CD8-positive, alpha-beta T cell (primary cell): ENCODE measurements at places on chromosomes 6 and 20. TPM values are rescaled to one million over a fixed set of nuclear protein-coding genes. Genes with fewer than 3 reads are reported as not detected.

GRCh38 chr6:136517002-136517401 lies 33.2 kb downstream of the MAP7 start:
- no peak for DNase-seq

GRCh38 chr6:107730106-107730505 lies 94.0 kb downstream of the SCML4 start:
- DNase-seq = no peak

- no peak for DNase-seq
These were observed 48.5 kb downstream of the KIF13A start for GRCh38 chr6:17938901-17939300.

GRCh38 chr6:39061588-39061987 lies 13.0 kb downstream of the GLP1R start:
- no peak for DNase-seq

GRCh38 chr20:59074456-59074855 lies 31.9 kb upstream of the PRELID3B start:
- DNase-seq = no peak

DNA sequence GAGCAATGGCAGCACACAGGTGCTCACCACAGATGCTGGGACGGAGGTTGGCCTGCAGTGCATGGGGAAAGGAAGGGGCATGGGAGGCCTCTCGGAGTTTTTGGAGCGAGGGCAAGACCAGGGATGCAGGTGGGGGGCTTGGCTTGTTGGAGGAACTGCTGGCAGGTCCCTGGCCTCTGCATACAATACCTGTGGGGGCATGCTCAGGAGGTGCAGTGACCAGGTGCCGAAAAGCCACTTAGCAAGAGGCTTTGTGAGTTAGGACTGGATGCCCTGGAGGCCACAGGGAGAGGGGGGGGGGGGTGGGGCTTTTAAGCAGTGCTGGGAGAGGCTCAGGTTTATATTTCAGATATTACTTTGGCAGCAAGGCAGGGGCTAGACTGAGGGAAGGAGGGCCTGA lies 142.7 kb downstream of the F13A1 start:
- DNase-seq = no peak

DNA sequence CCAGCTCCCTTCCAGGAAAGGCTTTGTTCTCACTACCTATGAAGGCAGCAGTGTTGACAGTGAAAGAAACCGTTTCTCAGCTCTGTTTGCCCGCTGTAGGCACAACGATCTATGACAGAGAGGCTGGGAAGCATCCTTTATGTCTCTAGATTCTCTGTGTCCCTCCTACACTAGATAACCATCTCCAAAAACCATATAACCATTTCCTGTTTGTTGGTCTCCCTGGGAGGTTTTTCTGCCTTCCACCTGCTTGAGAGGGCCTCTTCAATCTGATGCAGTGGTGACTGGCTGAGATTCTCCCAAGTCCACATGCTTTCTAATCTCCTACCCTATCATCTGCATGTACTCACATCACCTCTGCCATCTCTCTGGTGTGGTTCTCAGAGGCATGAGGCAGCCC lies 32.0 kb upstream of the TMEM217 start:
- DNase-seq = no peak

DNA sequence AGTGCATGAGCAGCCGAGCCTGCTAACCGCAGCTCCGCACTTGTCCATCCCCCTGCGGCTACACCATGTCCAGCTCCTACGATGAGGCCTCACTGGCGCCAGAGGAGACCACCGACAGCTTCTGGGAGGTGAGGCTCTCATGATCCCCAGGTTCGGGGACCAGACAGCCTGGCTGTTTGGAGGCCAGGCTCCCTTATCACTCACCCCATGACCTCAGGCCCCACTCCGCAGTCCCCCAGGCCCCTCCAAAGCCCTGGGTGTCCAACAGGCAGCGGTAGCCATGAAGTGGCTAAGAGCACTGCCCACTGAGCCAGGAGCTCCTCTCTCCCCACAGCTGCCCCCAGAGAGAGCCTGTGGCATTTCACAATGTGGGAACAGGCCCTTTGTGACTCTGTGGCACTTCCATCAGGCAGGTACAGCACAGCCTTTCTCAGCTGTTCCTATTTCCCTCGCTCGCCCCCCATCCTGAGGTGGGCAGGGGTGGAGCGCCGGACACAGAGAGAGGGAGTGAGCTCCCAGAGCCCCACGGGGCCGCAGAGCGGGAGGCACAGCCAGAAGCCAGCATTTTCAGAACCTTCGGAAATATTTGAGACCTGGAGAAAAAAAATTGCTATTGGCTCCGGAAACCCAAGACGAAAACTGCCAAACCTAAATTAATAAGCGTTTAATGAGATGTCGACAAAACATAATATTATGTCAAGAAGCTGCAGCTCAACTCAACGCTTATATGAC lies 29.7 kb downstream of the SPDEF start:
- DNase-seq = no peak

- DNase-seq = no peak
These were observed 587.5 kb downstream of the MAFB start for GRCh38 chr20:40101560-40101959.

- DNase-seq = no peak
These were observed 165.2 kb downstream of the WDR27 start for GRCh38 chr6:169536446-169537170.

DNA sequence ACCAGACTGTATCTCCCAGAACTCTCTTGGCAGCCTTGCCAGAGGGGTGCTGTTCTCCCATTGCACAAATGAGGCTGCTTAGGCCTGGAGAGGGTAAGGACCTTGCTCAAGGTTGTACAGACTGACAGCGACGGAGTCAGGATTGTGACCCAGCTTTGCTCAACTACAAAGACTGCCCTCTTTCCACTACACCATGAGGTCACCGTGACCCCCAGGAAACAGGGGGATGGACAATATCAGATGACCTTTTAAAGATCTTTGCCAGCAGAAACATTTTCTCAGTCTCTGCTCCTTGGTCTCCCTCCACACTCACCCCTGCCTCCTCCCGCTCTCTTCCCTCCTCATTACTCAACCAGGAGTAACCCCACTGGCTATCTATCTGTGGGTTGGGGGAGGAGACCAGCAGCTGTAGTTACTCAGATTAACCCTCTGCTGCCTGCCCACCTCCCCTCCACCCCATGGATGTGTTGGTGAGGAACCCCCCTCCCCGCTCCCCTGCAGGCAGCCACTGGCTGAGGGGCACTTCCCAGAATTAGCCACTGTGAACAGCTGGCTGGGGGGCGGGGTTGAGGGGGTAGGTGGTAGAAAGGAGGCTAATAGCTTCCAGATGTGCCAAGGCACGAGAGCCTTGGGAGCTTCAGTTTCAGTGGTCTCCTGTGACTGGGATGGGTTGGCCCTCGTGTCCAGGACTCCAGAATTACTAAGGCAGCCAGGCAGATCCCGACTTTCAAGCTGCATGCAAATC lies 26.9 kb upstream of the MRPS18A start:
- no peak for DNase-seq

DNA sequence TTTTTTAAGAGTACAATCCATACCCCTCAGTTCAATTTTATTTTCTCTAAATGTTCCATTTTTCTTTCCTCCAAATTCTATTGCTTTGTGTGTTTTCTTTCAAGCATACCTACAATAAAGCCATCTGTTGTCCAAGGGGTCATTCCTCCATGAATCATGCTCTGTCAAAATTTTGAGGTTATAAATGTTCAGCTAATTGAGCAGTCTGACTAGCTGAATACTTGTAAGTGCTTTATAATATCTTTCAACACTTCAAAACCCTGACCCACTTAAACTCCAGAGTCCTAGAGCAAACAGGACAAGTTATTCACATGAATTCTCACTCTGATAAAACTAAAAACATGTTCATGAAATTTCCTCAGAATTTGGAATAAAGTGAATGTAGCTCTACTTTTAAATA lies 33.4 kb upstream of the EYA4 start:
- no peak for DNase-seq

DNA sequence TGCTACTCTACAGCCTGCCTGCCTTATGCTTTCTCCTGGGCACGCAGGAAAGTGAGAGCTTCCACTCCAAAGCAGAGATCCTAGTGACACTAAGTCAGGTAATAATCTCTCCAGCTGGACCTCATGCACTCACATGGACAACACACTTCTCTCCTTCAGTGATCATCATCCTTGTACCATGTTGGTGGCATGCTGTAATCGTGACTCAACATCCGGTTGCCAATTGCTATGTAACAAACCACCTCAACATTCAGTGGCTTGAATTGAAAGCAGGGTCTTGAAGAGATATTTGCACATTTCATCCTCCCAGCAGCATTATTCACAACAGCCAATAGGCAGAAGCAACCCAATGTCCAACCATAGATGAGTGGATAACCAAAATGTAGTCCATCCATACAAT lies 40.3 kb upstream of the PPP1R3G start:
- no peak for DNase-seq

- no peak for DNase-seq
These were observed 179.6 kb downstream of the SMOC2 start for GRCh38 chr6:168620578-168620977.

GRCh38 chr6:81981812-81982211 lies 229.3 kb upstream of the TENT5A start:
- DNase-seq = no peak

GRCh38 chr20:37882961-37883712 lies 19.8 kb upstream of the VSTM2L start:
- DNase-seq = no peak

DNA sequence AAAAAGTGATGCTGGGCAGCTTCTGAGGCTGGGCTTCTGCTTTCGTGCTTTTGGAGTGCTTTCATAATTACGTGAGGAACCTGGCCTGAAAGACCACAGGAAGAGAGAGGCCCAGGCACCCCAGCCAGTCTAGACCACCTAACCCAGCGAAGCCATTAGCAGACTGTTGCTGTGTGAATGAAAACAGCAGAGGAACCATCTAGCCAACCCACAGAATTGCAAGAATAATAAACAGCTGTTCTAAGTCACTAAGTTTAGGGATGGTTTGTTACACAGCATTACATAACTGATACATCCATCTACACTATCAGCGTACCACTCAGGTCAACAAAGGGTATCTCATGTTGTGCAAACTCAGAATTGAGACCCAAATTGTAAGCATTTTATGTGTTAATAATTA lies 34.5 kb downstream of the FGD2 start:
- DNase-seq = no peak

- DNase-seq = no peak
These were observed 268.9 kb downstream of the HIVEP2 start for GRCh38 chr6:142676027-142676443.

DNA sequence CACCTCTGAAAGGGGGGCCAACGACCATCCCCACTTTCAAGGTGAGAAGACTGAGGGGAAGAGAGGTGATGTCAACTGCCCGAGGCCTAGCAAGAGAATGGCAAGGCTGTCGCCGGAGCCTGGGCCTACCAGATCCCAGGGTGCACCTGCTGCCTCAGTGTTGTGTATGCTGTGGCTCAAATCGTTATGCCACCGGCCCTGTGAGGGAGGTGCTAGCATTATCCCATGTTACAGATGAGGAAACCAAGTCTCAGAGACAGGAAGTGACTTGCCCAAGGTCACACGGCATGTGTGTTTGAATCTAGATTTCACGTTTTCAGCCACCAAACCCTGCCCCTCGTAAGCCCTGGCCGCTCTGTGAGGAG lies 152.5 kb downstream of the CEBPB start:
- DNase-seq = no peak

DNA sequence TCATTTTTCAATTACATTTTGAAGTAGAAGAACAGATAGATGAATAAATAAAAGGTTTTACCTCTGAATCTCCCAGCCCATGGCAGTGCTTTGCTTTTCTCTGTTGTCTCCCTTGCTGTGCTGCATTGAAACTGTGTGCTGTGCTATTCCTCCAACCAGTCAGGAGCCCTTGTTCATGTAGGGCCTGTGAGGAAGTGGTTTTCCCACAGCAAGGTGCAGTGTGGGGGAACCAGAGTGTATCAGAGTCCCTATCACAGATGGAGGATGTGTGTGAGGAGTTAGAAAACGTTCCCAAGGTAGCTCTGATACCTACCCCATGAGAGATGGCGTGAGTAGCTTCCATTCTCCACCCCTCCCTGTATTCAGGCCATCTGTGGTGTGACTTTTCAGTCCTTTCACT lies 72.8 kb upstream of the RALGAPA2 start:
- no peak for DNase-seq

GRCh38 chr6:24431045-24431451 lies 28.3 kb downstream of the MRS2 start:
- no peak for DNase-seq

GRCh38 chr6:29552512-29553051 lies 7.0 kb downstream of the UBD start:
- no peak for DNase-seq

- no peak for DNase-seq
These were observed 37.7 kb downstream of the HECA start for GRCh38 chr6:139172567-139172966.

- DNase-seq = no peak
These were observed 84.0 kb upstream of the SALL4 start for GRCh38 chr20:51886341-51886740.

DNA sequence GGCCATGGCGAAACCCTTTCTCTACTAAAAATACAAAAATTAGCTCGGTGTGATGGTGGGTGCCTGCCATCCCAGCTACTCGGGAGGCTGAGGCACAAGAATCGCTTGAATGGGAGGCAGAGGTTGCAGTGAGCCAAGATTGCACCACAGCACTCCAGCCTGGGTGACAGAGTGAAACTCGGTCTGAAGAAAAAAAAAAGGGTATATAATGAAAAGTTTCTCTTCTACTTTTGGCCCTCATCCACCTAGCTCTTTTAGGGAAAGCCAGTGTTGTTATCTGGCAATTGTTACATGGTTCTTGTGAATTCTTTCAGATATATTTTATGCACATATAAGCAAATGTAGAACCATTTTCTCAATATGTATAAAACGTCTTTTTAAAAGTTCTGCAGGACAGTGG lies 19.0 kb downstream of the KIF3B start:
- DNase-seq = no peak

- no peak for DNase-seq
These were observed 38.2 kb upstream of the PMEPA1 start for GRCh38 chr20:57747861-57748481.

Gene PRIM2
- 10.5 TPM for total RNA-seq

Gene TMEM74B
- not detected for total RNA-seq

Gene ULBP2
- total RNA-seq = 7.2 TPM

Gene CYP39A1
- not detected for total RNA-seq

Gene CBFA2T2
- 13.7 TPM for total RNA-seq

Gene NELFE
- 55.1 TPM for total RNA-seq

Gene IL17F
- not detected for total RNA-seq

Gene SPATS1
- total RNA-seq = not detected

Gene VNN1
- not detected for total RNA-seq

Gene FUT9
- not detected for total RNA-seq

Gene EEF1A2
- 0.81 TPM for total RNA-seq

Gene TUBB2B
- 0.78 TPM for total RNA-seq

Gene ENPP4
- 6.9 TPM for total RNA-seq

Gene C2
- 1.4 TPM for total RNA-seq

Gene KPNA5
- total RNA-seq = 57.4 TPM

Gene PROKR2
- total RNA-seq = not detected

Gene MED20
- 1.8 TPM for total RNA-seq

Gene SLC22A1
- 0.67 TPM for total RNA-seq

Gene TCFL5
- total RNA-seq = 4.3 TPM

Gene VWA7
- total RNA-seq = 0.65 TPM

Gene DPPA5
- not detected for total RNA-seq

Gene JPH2
- total RNA-seq = not detected
